ENCODE measurements at places on chromosomes 1 and 21.

DNA sequence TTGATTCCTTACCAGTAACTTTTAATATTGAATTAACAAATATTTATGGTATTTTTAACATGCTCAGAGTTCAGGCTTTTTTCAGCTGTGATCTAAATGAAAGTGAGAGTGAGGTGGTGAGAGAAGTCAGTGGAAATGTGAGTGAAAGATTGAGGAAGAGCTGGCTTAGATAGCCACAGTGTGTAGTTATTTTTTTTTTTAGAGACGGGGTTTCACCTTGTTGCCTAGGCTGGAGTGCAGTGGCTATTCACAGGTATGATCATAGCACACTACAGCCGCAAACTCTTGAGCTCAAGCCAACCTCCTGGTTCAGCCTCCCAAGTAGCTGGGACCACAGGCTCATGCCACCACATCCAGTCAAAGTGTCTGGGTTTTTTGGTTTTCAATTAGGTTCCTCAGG lies 10.9 kb downstream of the RNF11 start:
- no peak for DNase-seq

GRCh38 chr1:174841747-174842146 lies 158.0 kb upstream of the CACYBP start:
- DNase-seq = no peak

- DNase-seq = no peak
These were observed 125.0 kb downstream of the AKT3 start for GRCh38 chr1:243725075-243725474.

GRCh38 chr1:40030528-40031135 lies 9.9 kb upstream of the CAP1 start:
- no peak for DNase-seq

- no peak for DNase-seq
These were observed 13.5 kb downstream of the RNF2 start for GRCh38 chr1:185058876-185059275.

GRCh38 chr1:199265319-199265718 lies 626.5 kb downstream of the PTPRC start:
- DNase-seq = no peak

GRCh38 chr1:229037806-229038405 lies 233.0 kb upstream of the RAB4A start:
- DNase-seq = no peak

- no peak for DNase-seq
These were observed 143.5 kb upstream of the HNRNPU start for GRCh38 chr1:245007852-245008251.

- no peak for DNase-seq
These were observed 5.9 kb downstream of the MAP7D1 start for GRCh38 chr1:36161641-36162531.

GRCh38 chr1:199691540-199691939 lies 336.0 kb upstream of the NR5A2 start:
- no peak for DNase-seq

GRCh38 chr1:228276174-228276831 lies 68.5 kb downstream of the OBSCN start:
- no peak for DNase-seq

GRCh38 chr1:27536767-27537166 lies 46.8 kb upstream of the WASF2 start:
- no peak for DNase-seq

DNA sequence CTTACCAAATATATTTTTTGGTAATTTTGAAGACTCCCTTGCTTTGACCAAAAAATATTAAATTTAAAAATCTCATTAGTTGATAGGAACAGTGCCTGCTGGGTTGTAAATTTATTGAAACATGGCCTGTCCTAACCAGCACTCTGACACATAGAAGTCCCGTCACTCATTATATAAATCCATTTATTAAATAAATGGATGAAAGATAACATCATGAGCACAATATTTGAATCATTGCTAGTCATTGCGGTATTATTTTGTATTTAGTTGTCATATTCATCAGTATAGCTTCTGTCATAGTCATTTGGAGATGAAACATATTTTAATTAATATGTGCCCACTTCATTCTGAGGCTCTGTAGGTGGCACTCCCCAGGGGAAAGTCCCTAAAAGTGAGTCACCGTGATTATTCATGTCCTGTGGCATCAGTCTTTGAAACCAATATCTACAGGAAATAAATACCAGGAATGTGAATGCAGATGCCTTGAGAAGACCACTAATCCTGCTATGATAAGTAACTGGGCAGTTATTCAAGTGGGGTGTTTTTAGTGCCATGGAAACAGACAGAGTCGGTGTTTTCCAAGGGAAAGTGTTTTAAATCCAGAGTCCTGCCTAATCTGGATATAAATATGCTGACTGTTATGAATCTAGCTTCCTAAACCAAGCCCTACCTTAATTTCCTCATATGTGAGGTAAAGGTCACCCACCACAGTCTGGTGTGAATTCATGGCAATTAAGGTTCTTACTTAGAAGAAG lies 302.0 kb downstream of the DUSP10 start:
- peak; percentile 44 for DNase-seq
